IMR-90 (cell line): ENCODE measurements at places on chromosomes 12 and 14. TPM values are rescaled to one million over a fixed set of nuclear protein-coding genes. Genes with fewer than 3 reads are reported as not detected.

PMEL gene
- 5.8 and 5.9 TPM in 2 replicates for polyA plus RNA-seq

GRCh38 chr14:40028991-40029390 is 596.8 kb upstream of the FBXO33 start:
- DNase-seq: no peak

DNA sequence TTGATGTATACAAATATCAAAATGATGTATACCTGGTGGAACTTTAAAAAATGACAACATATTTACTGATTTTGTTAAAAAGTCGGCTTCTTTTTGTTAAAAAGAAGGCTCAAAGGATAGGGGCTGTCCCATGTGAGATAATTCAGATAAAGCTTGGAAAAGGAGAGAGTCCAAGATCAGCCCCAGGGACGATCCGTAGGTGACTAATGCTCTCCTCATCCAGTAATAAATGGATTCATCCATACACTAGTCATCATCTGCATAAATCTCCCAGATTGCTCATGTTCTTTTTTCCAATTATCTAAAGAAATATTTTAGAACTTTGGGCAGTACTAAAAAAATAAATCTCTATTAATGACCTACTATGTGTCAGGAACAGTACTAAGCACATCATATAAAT is 23.4 kb upstream of the FSCB start:
- no peak for DNase-seq

GDF3 gene
- not detected in 2 replicates for polyA plus RNA-seq

SALL2 gene
- 10.1 and 12.6 TPM in 2 replicates for polyA plus RNA-seq

DNA sequence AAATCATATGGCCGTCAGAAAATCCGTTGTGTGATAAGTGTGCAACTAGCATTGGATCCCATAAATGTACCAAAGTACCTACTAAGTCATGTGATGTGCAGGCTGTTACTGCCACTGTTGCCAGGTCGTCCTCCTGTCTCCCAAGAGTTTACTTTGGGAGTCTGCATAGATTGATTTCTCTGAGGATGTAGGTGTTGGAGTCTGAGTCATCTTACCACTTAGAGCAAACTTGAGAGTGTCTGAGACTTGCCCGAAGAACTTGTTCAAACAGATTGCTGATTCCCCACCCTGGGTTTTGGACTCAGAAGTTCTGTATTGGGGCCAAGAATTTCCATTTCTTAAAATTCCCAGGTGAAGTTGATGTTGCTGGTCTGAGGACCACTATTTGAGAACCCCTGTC is 11.4 kb downstream of the TMX1 start:
- no peak for DNase-seq

DNA sequence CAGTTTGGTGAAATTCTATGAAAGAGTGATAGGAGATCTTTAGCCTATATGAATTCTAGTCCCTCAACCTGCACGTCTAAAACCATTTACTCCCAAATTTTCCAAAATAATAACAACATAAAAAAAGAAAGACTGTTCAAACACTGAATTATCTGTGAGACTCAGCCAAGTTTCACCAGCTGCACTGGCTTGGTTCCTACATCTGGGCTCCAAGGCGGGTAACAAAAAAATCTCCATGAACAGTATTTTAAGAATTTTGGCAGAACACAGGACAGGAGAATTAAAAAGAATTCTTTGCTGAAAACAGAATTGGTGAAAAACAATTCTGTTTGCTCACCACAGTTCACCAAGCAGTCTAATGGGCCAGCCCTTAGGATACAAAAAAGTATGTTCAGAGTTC is 536.8 kb upstream of the ATP2B1 start:
- DNase-seq: no peak

DNA sequence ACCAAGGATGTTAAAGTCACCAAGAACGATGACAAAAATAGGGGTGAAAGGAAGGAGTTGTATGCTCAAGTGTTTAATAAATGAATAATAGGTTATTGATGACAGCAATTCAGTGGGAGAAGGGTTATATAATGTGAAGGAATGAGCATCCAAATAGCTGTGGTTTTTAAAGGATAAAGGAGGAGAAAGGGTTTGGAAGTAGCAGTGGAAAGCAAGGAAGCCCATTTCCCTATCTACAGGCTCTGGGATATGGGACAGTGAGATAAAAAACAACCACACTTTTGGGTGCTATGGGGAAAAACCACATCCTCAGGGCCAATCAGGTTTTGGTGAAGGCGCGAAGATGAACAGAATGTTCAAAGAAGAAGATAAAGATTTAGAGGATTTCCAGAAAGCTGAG is 258.6 kb downstream of the ZFP36L1 start:
- DNase-seq: no peak

- no peak for DNase-seq
These were observed 357.5 kb downstream of the FSCB start for GRCh38 chr14:44149597-44149996.

GRCh38 chr12:23084236-23084995 is 459.4 kb downstream of the ETNK1 start:
- DNase-seq: peak; percentile 95

DNA sequence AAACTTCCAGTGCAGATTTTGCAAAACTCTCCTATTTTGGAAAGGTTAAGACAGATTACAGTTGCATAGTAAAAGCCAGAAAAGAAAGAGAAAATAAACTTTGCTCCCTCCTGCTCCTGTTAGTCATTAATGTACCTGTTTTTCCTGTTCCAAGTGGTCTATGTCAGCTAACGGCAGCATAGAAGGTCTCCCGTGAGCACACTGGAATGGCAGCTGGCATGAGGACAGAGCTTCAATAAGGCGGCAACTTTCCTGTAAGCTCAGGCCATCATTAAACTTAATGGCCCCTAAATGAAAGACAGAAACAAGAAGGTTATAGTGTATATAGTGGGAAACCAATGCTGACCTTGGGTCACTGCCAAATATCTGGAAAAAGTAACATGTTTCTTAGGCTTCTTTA is 16.0 kb downstream of the EIF2B2 start:
- DNase-seq: no peak

DNA sequence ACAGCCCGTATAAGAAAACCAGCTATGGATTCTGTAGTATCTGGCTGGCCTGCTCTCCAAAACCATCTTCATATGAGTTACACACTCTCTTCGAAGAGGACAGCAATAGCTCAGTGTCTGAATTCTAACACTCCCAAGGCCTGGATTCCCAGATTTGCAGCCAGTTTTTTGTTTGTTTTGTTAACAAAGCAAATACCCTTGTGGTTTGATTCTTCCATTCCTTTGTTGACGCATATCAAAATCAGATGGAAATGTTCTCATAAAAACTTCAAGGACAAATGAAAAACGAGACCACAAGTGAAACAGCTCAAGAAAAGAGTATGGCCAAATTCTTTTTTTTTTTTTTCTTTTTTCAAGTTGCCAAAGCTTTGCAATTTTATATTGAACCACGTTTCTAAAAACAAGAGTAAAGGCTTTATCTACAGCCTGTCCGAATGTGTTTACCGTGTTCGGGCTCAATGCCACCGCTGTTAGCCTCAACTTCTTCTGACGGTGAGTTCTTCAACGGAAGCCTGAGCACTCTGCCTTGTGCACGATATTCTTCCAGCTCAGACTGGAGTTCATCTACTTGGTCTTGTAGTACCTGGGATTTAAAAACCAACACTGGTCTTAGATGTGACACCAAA is 67.5 kb downstream of the NIN start:
- DNase-seq: peak; percentile 74

DNA sequence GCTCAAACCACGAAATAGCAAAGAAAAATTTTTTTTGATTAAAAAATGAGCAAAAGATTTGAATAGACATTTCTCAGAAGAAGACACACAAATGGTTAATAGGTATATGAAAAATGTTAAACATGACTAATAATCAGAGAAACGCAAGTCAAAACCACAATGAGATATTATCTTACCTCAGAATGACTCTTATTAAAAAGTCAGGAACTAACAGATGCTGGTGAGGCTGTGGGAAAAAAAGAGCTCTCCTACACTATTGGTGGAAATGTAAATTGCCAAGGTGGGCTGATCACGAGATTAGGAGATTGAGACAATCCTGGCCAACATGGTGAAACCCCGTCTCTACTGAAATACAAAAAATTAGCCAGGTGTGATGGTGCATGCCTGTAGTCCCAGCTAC is 315.5 kb upstream of the FLRT2 start:
- DNase-seq: peak; percentile 28

DNA sequence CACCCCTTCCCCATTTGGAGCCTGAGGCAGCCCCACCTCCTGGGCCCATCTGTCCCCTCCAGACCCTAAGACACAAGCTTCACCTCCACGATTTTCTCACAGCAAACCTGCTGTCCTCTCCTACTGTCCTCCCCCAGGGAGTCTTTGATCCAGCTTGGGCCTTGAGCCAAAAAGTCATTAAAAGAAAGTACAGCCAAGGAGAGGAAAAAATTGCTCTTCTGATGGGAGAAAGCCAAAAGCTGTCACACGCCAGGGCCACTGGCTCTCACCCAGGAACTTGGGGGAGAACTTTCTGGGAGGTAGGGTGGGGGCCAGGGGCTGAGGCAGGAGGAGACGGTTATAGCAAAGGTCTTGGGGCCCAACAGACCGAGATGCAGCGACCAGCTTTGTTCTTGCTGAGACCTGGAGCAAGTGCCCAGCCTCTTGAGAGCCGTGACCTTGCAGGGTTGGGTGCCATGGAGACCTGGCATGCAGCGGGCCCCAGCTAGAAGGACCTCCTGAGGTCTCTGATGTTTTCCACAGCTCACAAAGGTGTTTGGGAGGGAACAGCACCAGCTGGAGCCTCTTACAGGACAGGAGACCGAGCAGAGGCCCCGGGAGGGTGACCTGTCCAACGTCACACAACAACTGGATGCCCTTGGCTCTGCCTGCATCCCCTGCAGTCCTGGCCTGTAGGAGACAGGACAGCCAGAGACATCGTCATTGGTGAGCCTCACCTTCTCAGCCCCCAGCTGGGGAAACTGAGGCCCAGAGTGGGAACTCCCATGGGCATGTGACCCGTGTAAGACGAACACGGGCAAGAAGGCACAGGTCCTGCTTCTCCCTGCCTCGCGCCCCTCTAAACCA is 124.5 kb downstream of the CALM1 start:
- DNase-seq: no peak

STON2 gene
- polyA plus RNA-seq: not detected in 2 replicates

GRCh38 chr14:50020799-50021198 is 95.6 kb downstream of the VCPKMT start:
- DNase-seq: no peak

GRCh38 chr12:42564556-42564955 is 25.0 kb downstream of the PRICKLE1 start:
- peak; percentile 77 for DNase-seq

DNA sequence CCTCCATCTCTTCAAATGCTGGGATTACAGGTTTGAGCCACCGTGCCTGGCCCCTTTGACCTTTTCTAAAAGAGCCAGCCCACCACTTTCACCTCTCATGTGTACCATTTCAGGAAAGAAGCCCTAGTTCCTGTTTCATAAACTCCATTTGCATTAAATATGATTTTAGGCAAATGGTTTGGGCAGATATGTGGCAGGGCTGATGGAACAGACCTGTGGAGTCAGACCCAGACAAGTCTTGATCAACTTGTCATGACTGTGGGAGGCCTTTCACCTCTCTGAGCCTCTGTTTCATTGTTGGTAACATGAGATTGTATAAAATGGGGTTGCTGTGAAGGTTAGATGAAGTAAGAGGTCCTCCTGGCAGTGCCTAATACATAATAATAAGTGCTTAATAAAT is 5.2 kb upstream of the MAP3K9 start:
- no peak for DNase-seq

LIN7A gene
- 9.1 and 10.8 TPM in 2 replicates for polyA plus RNA-seq

GRCh38 chr12:101086490-101087135 is 123.4 kb downstream of the SLC5A8 start:
- DNase-seq: peak; percentile 46

GRCh38 chr12:72493407-72493806 is 221.2 kb downstream of the TRHDE start:
- peak; percentile 30 for DNase-seq

TPPP2 gene
- not detected in 2 replicates for polyA plus RNA-seq

- DNase-seq: peak; percentile 29
These were observed 50.9 kb downstream of the KCNA5 start for GRCh38 chr12:5094551-5094950.

DNA sequence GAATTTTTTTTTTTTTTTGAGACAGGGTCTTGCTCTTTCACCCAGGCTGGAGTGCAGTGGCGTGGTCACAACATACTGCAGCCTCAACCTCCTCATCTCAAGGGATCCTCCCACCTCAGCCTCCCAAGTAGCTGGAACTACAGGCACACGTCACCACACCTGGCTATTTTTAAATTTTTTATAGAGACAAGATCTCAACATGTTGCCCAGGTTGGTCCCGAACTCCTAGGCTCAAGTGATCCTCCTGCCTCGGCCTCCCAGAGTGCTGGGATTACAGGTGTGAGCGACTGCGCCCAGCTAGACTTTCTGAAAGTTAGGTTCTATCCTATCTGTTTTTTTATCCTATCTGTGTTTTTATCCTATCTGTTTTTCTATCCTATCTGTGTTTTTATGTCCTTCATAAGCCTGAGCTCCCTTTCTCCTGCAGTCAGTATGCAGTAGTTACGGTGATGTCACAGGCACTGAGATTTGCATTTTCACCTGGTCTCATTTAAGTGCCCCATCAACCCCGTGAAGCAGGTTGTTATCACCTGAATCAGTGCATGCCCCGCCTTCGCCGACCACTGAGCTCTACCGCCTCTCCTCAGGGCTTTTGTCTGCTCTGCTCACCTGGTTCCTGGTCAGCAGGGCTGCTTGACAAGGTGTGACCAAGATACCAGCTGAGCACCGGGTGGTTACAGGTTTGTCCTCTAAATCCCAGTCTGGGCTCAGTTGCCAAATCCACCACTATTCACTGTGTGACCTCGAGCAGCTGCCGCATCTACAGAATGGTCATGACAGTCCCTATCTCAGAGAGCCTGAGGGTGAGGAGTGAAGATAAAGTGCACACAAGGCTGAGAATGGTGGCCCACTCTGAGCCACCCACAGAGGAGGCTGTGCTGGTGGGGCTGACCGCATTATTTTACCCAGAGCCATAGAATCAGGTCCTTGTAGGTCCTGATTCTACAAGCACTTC is 33.1 kb downstream of the SYNDIG1L start:
- no peak for DNase-seq

GRCh38 chr12:110475426-110475825 is 6.8 kb downstream of the FAM216A start:
- DNase-seq: peak; percentile 27

CHGA gene
- not detected in 2 replicates for polyA plus RNA-seq

GRCh38 chr12:85550924-85551323 is 270.9 kb downstream of the ALX1 start:
- DNase-seq: no peak

IFNG-AS1 gene
- polyA plus RNA-seq: not detected in 2 replicates

DNA sequence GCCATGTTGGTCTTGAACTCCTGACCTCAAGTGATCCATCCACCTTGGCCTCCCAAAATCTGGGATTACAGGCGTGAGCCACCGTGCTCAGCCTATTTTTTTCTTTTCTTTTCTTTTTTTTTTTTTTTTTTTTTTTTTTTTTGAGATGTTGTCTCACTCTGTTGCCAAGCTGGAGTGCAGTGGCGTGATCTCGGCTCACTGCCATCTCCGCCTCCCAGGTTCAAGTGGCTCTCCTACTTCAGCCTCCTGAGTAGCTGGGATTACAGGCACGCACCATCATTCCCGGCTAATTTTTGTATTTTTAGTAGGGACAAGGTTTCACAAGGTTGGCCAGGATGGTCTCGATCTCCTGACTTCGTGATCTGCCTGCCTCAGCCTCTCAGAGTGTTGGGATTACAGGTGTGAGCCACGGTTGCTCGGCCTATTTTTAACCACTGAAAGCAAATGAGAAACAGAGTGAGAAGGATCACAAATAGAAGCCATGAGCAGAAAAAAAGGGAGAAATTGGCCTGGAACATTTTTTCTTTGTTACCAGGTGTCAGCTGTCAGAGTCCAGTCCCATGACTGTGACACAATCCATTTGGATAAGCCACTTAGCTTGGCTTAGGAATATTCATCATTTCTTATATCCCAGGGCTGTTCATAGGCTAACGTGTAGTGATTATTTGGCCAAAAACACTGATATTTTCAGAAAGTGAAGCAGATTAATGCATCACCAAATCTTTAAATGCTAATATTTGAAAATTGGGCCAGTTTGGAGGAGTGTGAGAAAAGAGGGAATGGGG is 7.9 kb upstream of the NFKBIA start:
- DNase-seq: no peak
